Femur (tissue), 1 donor: ENCODE measurements at places on chromosomes 2 and 18.
A peak's percentile ranks its signal among the peaks of the same experiment; 100 is the strongest.

- no peak for DNase-seq
These were observed 293.2 kb downstream of the ALK start for GRCh38 chr2:29628108-29628745.

GRCh38 chr2:150916467-150917396, 344.9 kb downstream of the RBM43 start:
- DNase-seq = no peak

DNA sequence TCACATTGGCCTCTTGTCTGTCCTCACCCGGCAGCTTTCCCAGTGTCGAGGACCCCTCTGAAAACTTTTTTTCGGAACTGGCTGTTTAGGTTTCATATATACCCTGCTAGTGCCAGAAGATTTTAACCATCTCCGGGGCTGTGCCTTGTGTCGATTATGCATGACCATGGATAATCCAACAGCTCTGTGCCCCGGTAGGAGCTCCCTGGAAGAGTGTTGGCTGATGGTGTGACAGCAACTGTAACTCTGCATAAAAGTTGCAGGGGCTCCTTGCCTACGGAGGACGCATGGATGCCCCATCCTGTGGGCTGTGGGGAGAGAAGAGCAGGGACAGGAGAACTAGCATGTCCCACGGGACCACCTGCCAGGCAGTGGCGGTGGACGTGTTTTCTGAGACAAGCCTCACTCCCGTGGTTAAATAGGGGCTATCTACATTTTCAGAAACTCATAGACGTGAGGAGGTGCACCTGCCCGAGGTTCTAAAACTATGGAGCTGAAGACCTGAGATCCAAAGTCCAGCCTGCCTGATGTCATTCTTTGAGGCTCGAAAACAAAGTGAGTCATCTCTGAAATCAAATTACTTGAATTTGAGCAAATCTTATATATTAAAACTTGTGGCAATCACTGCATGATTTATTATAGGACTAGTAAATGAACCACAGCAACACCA, 437.2 kb upstream of the HS6ST1 start:
- no peak for DNase-seq

DNA sequence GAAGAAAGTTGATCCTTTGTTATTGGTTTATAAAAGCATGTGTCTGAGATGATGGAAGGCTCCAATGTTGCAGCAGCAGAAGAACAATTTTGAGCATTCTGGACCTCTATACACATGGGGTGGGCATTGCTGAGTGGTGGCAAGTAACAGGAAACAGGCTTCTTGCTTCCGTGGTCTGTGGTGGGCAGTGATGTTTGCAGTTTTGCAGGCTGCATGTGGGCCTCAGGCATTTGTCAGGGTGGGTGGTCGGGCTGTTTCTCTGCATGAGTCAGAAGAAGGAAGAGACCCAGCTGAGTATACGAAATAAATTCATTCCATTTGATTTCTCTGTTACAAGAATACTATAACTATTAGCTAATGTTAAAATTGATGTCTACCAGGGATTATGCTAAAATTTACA, 239.5 kb upstream of the COL3A1 start:
- DNase-seq = peak; percentile 36

DNA sequence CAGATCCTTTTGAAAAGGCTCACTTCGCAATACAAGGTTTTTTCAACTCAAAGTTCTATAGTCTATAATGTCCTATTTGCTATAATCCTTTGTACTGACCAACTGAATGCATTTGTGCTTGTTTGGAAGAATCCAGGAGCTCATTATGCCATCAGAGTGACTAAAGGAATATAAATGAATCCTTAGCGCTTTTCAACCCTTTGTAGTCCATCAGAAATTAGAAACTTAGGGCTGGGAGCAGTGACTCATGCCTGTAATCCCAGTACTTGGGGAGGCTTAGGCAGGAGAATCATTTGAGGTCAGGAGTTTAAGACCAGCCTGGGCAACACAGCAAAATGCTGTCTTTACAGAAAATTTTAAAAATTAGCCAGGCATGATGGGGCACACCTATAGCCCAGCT, 330.2 kb upstream of the CHAC2 start:
- DNase-seq = no peak

DNA sequence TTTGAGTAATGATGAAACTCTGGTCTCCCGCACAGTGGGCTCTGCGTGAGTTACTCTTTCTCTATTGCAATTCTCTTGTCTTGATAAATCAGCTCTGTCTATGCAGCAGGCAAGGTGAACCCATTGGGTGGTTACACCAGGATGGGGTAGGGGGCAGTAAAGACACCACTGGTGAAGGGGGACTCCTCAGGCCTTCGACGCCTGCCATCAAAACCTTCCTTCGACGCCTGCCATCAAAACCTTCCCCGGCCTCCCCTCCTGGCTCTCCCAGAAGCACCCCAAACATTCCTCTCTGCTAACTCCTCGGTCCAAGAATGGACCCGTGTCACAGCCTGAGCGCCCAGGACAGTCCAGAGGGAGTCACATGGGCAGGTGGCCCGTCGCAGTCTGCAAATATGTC, 4.8 kb upstream of the STARD7 start:
- DNase-seq = no peak

GRCh38 chr2:137997733-137998132, 33.5 kb downstream of the HNMT start:
- DNase-seq = no peak

- peak; percentile 49 for DNase-seq
These were observed at the start of gene PROKR1 for GRCh38 chr2:68643011-68643873. PROKR1 (plus strand) TSS chr2:68643579; CDS start chr2:68645822, 2,243 bp downstream.

DNA sequence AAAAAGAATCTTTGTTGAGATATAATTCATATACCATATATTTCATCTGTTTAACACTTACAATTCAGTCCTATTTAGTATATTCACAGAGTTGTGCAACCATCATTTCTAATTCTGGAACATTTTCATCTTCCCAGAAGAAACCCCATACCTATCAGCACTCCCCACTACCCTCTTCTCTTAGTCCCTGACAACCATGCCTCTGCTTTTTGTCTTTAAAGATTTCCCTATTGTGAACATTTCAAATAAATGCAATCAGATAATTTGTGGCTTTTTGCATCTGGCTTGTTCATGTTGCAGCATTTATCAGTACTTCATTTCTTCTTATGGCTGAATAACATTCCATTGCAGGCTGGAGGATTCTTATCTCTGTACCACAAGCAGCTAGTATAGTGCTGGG, 305.9 kb upstream of the MEX3C start:
- DNase-seq = no peak

- DNase-seq = peak; percentile 81
These were observed 32.1 kb upstream of the SP3 start for GRCh38 chr2:173997269-173997668.

DNA sequence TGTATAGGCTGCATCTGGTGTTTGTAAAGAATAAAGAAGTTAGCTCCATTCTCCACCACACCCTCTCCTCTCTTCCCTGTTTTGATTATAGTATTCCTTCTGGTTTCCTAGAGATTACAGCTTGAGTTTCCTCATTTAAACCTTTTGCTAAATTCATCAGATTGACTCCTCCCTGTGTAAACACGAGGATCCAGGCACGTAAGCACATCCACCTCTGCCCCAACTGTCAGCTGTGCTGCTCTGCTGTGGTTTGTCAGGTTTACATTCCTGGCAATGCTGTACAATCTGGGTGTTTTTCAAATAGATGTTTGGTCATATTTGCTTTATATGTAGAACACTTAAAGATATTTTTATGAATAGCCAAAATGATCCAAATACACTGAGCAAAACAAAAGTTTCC, 302.8 kb downstream of the PTGR3 start:
- DNase-seq = no peak

GRCh38 chr18:79616651-79617510, 62.7 kb upstream of the CTDP1 start:
- DNase-seq = peak; percentile 32

DNA sequence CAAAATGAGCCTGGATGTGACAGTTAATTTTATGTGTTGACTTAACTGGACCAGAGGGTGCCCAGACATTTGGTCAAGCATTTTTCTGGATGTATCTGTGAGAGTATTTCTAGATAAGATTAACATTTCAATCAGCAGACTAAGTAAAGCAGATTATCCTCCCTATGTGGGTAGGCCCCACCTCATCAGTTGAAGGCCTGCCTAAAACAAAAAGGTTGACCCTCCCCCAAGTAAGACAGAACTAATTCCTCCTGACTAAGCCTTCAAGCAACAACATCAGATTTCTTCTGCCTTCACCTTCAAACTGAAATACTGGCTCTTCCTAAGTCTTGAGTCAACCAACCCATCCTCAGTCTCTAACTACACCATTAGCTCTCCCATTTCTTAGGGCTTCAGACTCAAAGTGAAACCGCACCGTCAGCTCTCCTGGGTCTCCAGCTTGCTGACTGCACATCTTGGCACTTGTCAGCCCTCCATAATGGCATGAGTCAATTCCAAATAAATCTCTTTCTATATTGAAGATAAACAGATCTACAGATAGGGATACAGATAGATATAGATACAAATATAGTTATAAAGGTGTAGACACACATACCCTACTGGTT, 47.9 kb downstream of the MEMO1 start:
- DNase-seq = no peak

- no peak for DNase-seq
These were observed 100.7 kb upstream of the CYP1B1 start for GRCh38 chr2:38176619-38177021.

- no peak for DNase-seq
These were observed 7.0 kb downstream of the ADRA2B start for GRCh38 chr2:96109361-96109680.

DNA sequence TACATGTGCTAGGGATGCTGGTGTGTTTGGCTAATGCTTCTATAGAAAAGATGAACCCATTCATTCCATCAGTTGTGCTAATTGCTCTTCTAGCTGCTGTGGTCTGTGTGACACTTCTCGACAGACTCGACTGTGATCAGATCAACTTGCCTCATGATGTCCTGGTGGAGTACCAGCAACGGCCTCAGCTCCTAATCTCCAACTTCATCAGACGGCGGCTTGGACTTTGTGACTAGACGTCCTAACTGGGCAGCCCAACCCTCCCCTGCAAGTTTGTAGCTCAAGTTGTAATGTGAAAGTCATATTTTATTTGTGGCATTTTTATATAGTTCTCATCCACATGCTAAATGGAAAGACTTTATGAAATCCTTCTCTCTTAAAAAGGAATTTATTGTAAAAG, 33.0 kb downstream of the UPP2 start:
- no peak for DNase-seq

- DNase-seq = no peak
These were observed 32.7 kb upstream of the ABCA12 start for GRCh38 chr2:215171151-215171550.

- no peak for DNase-seq
These were observed 101.6 kb downstream of the GFPT1 start for GRCh38 chr2:69285379-69285894.

DNA sequence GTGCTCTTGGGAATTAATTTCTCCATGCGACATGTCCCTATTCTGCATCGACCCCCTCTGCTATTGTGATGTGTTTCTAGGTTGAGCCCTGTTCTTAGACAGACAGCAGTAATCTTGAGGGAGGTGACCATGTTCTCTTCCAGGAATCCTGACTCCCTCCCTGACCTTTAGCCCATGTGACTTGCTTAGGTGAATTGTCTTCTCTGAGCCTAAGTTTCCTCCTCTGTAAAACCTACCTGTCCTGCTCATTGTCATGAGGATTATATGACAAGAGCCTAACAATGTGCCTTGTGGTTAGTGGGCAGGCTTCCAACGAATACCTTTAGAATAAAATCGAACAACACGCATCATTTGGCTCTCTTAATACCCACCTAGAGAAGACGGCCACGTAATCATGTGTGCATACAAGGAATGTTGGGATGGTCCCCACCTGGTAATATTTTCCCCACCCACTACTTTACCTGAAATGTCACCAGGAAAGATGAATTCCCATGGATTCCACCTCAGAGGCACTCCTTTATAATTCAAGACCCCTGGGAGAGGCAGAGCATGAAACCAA, 59.8 kb downstream of the HAUS1 start:
- no peak for DNase-seq

GRCh38 chr2:203861197-203861596, 6.4 kb upstream of the CTLA4 start:
- no peak for DNase-seq

GRCh38 chr2:241068136-241068941, 33.7 kb downstream of the MTERF4 start:
- no peak for DNase-seq

DNA sequence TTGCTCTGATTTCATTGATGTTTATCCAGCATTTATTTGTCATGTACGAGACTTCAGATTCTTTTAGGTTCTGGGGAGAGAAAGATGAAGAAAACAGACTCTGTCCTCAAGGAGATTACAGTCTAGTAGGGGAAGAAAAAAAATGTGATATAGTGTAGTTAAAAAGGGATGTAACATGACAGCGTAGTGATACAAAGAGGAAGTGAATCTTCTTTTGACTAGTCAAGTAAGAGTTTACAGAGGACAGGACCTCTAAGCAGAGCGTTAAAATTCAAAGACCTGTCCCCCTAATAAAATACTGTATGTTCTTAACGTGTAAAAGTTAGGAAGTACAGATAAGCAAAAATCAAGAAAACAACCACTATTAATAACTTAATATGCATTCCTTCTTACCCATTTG, 47.7 kb downstream of the NCOA1 start:
- no peak for DNase-seq

GRCh38 chr2:190443055-190443454, 34.9 kb downstream of the MFSD6 start:
- DNase-seq = no peak
